ENCODE measurements at places on chromosomes 6 and 20. TPM values are rescaled to one million over a fixed set of nuclear protein-coding genes. Genes with fewer than 3 reads are reported as not detected.

DNA sequence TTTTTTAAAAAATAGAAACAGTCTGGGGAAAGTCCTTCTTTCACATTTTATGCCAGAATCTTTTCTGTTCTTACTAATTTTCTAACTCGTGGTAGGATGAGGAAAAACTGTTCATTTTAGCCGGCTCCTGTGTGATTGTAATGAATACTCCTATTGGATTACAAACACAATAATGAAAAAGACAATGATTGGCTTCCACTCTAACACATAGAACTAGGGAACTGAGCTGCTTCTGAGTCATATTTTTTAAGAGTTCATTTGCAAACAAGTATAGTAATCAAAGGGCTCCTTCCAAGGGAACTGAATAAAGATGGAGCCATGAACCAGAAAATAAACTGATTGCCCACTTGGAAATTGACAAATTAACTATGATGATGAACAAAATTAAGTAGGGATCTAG, 265.3 kb upstream of the TCF21 start:
- no peak for DNase-seq

Gene FAM83B
- 0.20 TPM for total RNA-seq

Gene PCSK2
- total RNA-seq: 17.7 TPM

- DNase-seq: no peak
These were observed 9.4 kb upstream of the AVP start for GRCh38 chr20:3093861-3094361.

DNA sequence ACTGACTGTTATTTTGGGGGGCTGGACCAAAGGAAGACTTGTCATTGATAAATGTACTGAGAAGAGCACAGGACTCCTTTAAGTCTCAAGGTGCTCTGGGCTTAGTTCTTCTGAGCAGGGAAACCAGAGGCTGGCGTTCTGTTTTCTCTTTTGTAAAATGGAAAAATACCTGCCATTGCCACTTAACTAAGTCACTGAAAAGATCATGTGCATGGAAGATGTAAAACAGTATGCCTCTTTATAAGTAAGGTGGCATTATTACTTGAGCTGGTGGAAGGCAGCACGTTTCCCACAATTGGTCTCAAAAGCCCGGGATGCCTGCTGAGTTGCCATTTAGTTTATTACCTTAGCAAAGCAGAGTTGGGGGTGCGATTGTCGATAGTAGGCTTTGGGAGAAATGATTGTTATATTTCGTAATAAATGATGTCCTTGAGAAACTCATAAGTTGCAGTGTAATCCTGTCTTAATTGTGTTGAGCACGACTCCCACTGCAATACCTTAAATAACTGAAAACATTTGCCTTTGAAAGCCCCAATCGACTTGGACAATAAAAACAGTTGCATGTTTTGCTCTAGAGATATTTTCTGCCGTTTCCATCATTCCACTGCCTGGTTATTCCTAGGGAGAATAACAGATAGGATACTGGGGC, 3.6 kb downstream of the JARID2 start:
- no peak for DNase-seq

Gene PNPLA1
- total RNA-seq: 0.35 TPM

GRCh38 chr20:9928281-9928737, 89.4 kb upstream of the PAK5 start:
- DNase-seq: no peak

DNA sequence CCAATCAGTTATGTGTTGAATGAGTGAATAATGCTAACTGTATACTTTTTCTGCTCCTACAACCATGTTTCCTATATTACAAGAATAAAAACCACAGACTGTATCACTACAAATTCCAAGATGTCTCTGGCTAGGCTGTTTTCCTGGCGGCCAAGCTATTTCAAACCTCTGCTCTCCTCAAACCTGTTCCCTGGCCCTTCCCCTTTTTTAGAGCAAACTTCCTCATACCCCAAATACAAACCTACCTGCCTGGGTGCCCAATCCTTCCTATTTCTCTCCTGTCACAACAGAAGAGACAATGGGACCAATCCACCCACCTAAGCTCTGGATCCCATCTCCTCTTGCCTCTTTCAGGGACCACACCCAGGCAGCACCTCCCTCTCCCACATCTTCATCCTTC, 7.5 kb downstream of the TOMM34 start:
- no peak for DNase-seq
